Right forelimb (tissue), 1 donor: ENCODE measurements at places on chromosomes 5 and 9.
A peak's percentile ranks its signal among the peaks of the same experiment; 100 is the strongest.

GRCh38 chr9:37806271-37806670 lies 5.7 kb downstream of the DCAF10 start:
- no peak for DNase-seq

DNA sequence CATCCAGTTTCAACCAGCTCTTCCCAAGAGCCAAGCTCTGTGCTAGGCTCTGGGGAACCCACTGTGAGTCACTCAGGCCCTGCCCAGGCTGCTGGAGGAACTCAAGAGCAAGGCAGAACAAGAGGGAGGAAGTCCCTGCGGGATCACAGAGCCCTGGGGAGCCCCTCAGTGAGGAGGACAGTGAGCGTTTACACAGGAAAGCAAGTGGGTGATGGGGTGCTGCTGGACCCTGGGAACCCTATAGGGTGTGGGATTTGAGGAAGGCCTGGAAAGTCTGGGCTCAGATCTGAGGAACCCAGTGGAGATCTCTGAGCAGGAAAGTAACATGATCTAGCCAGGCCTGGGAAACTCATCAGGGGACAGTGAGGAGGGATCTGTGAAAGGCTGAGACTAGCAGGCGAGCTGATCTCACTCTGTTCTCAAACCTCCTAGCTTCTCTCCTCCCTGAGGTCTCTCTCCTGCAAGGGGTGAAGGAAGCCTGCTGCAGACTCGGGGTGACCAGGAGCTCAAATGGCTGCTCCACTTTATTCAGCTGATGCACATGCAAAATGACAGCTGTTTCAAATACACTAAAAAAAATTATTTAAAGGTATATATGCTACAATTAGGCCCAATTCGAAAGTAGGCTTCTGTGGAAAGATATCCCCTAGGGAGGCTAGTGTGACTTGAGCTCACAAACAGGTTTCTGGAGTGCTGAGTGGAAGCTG lies 70.0 kb downstream of the SHB start:
- DNase-seq = no peak

DNA sequence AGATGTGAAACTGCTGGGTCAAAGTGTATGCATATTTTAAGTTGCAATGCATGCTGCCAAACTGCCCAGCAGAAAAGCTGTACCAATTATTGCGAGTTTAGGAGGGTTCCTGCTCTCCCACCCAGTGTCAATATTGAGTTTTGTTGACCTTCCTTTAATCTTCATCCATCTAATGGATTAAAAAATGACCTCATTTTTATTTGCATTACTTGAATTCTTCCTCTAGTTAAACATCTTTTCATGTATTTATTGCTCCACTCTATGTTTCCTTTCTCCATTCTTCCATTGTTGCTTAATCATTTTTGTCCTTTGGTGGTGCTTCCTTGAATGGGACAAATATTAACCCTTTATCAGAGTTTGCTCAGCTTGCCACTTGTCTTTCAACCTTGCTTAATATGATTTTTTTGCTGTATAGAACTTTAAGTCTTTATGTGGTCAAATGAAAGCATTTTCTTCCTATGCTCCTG lies 32.4 kb downstream of the TLE1 start:
- DNase-seq = no peak

DNA sequence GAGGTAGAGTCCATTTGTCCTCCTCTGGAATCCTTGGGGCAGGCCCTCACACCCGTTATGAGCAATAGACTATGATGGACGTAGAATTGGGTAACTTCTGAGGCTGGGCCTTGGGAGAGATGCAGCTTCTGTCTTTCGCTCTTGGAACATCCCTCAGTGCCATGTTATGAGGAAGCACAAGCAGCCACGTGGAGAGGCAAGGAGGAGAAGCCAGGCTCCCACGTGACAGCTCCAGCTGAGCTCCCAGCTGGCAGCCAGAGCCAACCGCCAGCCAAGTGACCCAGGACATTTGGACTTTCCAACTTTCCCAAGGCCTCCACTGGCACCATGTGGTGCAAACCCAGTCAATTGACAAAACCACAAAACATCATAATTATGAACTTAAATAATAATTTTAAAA lies 43.0 kb upstream of the BOD1 start:
- DNase-seq = no peak

DNA sequence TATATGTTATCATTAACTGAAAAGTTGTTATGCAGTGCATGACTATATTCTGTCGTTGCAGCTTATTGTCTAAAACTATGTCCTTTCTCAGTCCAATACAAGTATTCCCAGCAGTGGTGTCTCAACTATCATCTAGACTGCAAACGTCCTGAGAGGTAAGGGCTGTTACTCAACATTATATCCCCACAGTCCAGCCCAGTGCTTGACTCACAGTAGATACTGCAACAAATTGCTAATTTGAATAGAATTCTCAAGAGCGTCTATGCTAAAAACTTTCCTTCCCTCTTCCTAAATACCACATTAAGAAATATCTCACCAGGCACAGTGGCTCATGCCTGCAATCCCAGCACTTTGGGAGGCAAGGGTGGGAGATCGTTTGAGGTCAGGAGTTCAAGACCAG lies 37.7 kb upstream of the PCSK5 start:
- DNase-seq = no peak

DNA sequence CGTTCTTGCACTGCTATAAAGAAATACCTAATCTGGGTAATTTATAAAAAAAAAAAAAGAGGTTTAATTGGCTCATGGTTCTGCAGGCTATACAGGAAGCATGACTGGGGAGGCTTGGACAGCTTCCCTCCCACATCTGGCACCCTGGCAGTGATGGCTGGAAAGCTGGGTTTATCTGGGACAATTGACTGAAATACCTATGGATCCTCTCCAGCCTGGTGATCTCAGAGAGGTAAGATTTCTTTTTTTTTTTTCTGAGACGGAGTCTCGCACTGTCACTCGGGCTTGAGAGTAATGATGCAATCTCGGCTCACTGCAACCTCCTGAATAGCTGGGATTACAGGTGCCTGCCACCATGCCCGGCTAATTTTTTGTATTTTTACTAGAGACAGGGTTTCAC lies 22.7 kb upstream of the UGCG start:
- no peak for DNase-seq

GRCh38 chr9:20622330-20623020 lies at the start of gene MLLT3:
TSS of gene MLLT3 (minus strand) at chr9:20622499.
- DNase-seq = peak; percentile 97
